GM23248 (cell line): ENCODE measurements at places on chromosomes 1 and 21.
A peak's percentile ranks its signal among the peaks of the same experiment; 100 is the strongest.

- DNase-seq = no peak
Observed at GRCh38 chr1:58811303-58811702, 27.5 kb upstream of the JUN start.

DNA sequence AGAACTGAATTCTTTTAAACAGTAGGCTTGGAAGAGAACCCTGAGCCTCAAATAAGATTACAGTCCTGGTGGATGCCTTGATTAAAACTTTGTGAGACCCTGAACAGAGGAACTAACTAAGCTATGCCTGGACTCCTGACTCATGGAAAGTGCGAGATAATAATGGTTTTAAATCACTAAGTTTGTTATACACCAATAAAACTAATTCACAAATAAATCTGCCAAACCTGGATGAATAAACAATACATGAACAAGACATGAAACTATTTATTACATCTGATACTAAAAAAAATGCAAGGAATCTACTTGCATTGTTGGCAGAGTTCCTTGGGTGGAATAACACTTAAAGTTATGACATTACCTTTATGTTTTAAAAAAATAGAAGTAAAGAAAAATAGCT lies 118.4 kb downstream of the PIGK start:
- DNase-seq = peak; percentile 17

- DNase-seq = no peak
Observed at GRCh38 chr1:185581020-185581419, 153.2 kb upstream of the HMCN1 start.

DNA sequence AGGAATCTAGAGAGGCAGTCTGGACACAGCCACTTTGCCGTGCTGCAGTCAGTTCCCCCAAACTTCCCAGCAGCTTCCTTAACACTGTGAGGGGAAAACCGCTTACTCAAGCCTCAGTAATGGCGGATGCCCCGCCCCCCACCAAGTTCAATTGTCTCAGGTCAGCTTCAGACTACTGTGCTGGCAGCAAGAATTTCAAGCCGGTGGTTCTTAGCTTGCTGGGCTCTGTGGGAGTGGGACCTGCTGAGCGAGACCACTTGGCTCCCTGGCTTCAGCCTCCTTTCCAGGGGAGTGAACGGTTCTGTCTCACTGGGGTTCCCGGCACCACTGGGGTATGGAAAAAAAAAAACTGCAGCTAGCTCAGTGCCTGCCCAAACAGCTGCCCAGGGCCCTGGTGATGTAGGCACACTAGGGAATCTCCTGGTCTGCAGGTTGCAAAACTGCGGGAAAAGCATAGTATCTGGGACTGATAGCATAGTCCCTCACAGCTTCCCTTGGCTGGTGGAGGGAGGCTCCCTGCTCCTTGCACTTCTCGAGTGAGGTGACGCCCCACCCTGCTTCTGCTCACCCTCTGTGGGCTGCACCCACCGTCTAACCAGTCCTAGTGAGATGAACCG lies 23.7 kb upstream of the HFM1 start:
- DNase-seq = no peak

DNA sequence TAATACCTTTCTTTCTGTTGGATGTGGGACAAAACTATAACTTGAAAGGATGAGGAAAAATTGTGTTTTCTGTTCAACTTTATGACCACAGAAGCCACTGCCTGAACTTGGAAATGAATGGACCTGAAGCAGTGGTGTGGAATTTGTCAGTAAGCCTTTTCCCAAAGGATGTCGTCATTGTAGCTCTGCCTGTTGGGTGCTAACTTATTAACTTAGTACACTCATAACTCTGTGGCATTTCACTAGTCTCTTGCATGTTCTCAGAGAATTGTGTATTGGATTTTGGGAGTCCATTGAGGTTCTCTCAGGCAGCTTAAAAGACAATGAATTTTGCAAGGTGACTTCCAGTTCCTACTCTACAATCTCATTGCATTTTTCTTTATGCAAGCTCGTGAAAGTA lies 49.6 kb downstream of the KCNK2 start:
- DNase-seq = peak; percentile 42

GRCh38 chr1:62613325-62613727 lies 16.0 kb downstream of the ANGPTL3 start:
- DNase-seq = no peak
